ENCODE measurements at places on chromosomes 3 and 15.

GRCh38 chr3:130792246-130792645 is 45.6 kb upstream of the PIK3R4 start:
- no peak for DNase-seq

GRCh38 chr3:16069149-16069922 is 105.1 kb upstream of the GALNT15 start:
- DNase-seq, result peak; percentile 7

- DNase-seq, result no peak
Measured at GRCh38 chr3:124969190-124969589, 34.6 kb upstream of the MUC13 start.

DNA sequence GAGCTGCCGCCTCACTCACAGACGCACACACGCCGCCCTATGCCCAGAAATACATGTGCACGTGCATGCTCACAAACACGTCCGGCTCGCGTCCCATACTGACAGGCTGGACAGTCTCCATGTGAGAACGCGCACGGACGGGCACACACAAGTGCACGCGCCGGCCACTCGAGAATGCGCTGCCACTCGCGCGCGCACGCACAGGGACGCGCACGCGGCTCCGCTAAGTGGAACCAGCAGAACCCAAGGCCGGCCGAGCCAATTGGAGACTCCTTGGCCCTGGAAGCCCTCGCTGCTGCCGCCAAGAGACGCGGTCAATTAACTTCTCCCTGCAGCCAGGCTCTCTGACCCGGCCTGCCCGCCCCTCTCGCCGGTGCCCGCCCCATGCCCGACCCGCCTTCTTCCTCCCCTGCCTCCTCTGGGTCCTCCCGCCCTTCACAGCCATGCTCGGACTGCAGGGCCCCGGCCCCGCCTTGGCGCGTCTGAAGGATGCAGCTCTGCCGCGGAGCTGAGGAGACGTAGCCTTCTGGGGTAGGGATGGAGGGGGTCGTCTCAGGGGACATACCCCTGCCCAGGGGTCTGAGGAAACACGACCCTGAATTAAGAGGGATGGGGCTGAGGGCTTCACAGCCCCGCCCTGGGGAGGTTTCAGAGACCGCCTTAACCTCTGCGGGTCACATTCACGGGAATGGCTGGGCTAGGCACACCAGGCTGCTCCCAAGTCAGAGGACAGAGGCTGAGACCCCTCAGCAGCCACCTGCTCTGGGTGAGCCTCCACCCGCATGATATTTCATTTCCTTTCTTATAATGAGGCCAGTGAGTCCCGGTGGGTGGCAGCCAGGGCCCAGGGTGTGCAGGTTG is 15.0 kb downstream of the PTH1R start:
- peak; percentile 90 for DNase-seq

- no peak for DNase-seq
Measured at GRCh38 chr3:103203441-103203840, 768.6 kb downstream of the ZPLD1 start.

- no peak for DNase-seq
Measured at GRCh38 chr3:69417541-69418078, 31.7 kb upstream of the FRMD4B start.

DNA sequence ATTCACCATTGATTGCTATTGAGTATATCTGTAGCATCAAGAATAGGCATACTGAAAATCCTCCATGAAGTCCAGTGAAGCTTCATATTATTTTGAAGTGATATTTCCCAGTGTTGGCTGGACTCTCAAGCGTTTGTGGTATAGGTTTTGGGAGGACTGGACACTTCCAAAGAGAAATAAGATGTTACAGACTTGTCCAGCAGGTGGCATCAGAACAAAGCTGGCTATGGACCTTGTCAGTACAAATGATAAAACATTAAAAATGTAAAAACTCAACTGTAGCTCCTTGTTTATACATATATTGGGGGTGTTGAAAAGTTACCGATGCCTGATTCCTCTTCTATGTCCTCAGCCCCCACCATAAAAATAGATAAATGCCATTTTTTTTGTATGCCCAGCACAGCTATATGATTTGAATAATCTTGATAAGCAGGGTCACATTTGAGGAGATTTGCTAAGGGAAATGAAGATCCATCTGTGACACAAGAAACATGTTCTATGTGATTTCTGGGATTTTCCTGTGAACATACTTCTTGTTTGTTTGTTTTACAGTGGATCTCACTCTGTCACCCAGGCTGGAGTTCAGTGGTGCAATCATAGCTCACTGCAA is 54.5 kb upstream of the GOLGA6B start:
- DNase-seq, result peak; percentile 71

GRCh38 chr3:67001086-67001861 is 3.2 kb downstream of the KBTBD8 start:
- no peak for DNase-seq

DNA sequence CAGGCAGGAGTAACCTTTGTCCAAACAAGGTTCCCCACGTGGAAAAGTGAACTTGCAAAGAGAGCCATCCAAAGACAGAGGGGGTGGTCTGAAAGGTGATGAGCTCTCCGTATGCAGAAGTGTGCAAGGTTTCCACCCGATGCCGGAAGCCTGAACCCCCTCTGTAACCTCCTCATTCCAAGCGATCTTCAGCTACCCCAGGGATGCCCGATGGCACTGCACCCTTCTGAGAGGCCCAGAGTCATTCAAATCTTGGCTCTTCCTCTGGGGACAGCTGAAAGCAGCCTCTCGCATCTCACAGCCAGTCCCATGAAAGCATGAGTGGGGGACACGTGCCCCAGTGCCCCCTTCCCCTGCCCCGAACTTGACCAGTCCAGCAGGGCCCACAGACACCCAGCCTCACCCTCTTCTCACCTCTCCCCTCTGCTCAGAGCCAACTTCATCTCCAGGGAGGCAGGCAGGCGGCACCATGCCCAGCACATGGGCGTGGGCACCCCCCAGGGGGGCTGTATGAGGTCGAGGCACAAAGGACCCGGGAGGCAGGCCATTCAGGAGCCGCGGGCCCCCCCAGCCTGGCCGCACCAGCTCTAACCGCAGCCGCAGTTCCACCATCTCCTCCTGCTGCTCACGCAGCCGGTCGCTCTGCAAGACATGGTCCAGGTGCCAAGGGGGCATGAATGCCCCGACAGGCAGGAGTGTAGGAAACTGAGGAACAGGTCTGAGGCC is 8.7 kb downstream of the KIF7 start:
- no peak for DNase-seq

DNA sequence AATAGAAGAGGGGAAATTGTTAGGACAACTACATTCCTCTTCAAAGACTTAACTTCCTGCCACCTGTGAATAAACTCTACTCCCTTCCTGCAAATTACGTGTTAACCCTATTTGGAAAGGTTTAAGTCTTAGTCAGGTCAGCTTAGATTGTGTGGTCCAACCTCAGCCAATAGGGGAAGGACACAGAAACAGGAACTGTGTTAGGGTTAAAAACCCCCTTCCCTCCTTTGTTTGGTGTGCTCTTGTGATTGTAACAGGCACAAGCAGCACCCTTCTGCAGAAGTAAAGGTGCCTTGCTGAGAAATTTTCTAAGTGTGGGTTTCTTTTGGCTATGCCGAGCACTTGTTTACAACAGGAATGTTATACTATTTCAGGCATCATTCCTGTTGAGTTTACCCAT is 45.0 kb upstream of the FSTL1 start:
- no peak for DNase-seq

- DNase-seq, result no peak
Measured at GRCh38 chr15:75663931-75664421, 16.3 kb downstream of the SNX33 start.

GRCh38 chr3:78003090-78003489 is 963.2 kb downstream of the ROBO2 start:
- DNase-seq, result no peak

GRCh38 chr3:14885307-14885706 is 62.1 kb upstream of the NR2C2 start:
- DNase-seq, result no peak

- DNase-seq, result no peak
Measured at GRCh38 chr3:126340081-126340511, 17.1 kb downstream of the KLF15 start.

- DNase-seq, result no peak
Measured at GRCh38 chr3:157906627-157907026, 199.6 kb downstream of the SHOX2 start.

DNA sequence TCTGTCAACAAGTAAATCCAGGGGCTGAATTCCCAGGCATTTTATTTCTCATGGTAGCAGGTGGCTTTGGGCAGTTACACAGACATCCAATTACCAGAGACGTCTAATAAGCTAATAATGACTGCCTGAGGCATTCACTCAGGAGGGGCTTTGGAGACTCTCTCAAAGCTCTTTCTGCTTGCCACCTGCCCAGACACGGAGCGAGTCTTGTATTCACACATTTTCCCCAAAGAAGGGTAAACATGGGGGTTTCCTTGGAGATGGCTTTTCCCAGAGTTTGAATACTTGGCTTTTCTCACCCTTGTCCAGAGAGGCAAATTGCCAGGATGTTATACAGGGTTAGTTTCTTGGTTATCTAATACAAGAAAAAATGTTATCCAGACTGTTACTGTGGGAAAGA is 132.6 kb downstream of the DIPK2A start:
- DNase-seq, result no peak

GRCh38 chr15:24955531-24955921 is 739 bp downstream of the SNRPN start:
- DNase-seq, result no peak

DNA sequence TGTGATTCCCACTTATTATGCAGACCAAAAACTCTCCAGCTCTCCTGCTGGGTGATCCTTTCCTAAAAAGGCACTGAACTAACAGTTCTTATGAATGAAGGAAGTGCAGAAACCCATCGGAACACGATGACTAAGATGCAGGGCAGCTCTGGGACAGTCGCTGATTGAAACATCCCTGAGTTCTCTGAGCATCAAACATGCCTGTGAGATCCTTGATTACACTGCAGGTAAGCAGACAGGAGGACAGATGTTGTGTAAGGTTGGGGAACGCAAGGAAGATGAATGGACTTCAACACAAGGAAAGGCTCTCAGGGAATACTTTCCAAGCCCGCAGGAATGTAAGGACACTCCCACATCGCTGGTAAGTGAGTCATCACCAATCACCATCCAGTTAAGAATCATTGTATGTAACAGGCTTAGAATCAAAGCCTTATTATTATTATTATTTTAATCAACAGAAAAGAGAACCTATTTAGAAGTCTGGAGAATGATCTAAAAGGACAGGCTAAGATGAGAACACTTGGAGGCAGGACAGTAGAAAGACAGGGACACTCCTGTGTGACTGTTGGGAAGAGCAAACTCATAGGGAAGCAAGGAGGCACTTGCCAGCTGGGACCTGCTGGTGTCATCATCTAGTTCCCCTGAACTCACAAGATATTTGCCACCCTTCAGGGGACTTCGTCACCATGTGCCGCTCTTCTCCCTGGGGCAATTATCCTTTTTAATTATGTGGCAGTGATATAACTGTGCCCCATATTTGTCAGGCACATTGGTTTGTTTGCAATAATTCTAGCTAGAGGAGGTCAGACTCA is 26.0 kb downstream of the TMEM158 start:
- no peak for DNase-seq

DNA sequence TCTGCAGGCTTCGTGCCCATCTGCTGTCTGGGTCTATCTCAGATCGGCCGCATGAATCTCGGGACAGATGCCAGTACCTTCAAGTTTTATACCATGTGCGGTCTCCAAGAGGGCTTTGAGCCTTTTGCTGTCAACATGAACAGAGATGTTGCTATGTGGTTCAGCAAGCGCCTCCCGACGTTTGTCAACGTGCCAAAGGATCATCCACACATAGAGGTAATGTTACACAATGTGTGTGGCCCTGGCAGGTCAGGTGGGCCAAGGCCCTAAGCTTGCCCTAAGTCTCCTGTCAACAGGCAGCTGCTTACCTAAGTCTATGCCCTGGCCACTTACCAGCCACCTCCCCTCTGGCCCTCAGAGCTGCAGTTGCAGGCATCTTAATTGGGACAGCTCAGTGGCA is 324.0 kb upstream of the CHRM5 start:
- DNase-seq, result no peak

- DNase-seq, result no peak
Measured at GRCh38 chr15:79282371-79283251, at the start of gene ANKRD34C. ANKRD34C (plus strand) TSS chr15:79282722; CDS start chr15:79293285, 10,563 bp downstream.

DNA sequence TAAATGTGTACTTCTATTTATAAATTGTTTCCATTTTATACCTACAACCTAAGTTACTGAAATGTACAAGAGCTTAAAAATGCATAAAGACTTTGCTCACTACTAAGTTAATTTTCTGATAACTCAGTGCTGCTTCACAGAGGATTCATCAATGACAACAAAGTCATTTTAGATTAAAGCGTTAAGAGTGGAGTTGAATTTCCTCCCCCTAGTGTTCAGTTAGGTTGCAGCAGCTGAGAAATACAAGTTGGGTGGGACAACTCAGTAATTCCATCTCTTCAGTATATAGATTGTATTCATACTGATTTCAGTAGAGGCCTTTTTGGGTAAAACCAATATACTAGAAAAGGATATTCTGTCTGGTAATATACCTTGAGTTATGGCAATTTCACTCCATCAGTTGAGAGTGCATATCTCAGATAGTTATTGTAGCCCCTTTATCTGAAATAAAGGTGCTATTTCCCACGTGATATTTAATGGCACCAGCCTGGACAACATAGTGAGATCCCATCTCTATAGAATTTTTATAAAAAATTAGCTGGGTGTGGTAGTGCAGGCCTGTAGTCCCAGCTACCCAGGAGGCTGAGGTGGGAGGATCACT is 6.9 kb upstream of the RPL35A start:
- DNase-seq, result peak; percentile 79

DNA sequence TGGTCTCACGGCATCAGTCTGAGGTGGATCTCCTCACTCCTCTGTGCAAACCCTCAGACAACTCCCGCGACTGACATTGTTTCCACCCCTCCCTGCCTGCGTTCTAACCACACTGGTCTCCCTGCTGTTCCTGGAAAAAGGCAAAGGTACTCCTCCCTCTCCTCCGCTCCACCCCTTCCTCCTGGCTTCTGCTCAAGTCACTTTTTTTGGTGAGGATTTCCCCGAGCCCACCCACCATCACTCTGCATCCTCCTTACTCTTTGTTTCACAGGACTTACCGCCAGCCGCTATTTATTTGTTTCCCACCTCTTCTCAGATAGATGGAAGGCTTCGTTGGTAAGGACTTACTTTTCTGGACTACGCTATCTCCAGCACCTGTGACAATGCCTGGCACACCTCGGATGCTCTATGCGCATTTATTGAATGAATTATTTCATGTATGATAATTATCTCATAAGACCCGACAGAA is 25.6 kb downstream of the PRR23E start:
- DNase-seq, result no peak

- DNase-seq, result no peak
Measured at GRCh38 chr15:63448266-63448665, 56.1 kb upstream of the USP3 start.

- DNase-seq, result no peak
Measured at GRCh38 chr3:34582055-34582454, 783.6 kb downstream of the PDCD6IP start.

All from T47D (cell line).